ENCODE measurements at places on chromosomes 16 and 17.
A peak's percentile ranks its signal among the peaks of the same experiment; 100 is the strongest.

DNA sequence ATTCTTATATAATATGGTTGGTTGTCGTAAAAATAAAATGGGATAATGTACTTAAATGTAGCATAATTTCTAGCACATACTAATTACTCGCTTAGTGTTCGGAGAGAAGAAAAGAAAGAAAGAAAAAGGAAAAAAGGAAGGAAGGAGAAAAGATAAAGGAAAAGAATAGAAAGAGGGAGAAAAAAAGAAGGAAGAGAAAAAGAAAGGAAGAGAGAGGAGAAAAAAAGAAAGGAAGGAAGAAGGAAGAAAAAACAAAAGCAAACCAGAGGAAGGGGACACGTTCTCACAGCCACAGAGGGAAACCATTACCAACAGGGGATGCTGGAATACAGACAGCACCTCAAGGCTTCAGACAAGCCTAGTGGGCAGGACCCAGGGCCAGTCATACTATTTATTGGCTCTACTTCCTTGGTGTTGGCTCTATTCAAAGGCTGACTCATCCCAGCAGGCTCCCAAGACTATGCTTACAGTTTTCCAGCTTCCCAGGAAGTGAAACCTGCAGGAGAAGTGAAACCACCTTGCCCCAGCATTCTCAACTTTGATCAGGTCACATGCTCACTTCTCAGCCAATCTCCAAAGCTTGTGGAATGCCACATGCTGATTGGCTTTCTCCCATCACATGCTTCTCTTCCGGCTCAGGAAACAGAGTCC, 273.5 kb upstream of the IRX5 start:
- DNase-seq: no peak

DNA sequence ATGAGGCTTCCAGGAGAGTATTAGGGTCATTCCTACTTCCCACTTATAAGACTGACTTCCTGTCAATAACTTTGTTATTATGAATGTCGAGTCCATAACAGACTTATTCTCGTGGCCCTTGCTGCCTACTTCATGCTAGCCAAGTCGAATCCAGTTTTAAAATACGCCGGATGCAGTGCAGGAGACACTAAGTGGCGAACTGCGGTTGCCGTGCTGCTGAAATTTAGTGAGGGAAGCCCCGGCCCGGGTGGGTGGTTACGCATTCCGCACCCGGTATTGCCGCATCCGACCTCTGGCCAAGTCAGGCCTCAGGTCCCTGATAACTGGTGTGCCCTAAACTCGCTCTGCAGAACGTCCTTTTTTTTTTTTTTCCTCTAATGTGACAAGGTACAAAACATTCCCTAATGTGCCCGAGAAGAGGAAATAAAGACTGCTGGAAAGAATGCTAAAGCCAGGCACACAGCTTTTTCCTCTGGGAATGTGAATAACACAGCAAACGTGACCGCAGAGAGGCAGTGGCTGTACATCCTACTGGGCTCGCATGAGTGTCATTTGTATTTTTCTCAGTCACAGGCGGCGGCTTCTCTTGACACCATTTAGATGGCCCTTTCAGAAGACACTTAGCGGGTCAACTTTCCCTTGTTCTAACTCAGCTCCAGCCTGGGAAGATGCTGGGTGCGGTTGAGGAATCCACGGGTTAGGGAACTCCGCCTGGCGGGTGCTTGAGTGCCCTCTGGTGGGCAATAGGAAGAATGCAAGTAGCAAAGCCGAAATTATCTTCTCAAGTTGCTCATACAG, 7.1 kb upstream of the AKTIP start:
- peak; percentile 47 for DNase-seq

DNA sequence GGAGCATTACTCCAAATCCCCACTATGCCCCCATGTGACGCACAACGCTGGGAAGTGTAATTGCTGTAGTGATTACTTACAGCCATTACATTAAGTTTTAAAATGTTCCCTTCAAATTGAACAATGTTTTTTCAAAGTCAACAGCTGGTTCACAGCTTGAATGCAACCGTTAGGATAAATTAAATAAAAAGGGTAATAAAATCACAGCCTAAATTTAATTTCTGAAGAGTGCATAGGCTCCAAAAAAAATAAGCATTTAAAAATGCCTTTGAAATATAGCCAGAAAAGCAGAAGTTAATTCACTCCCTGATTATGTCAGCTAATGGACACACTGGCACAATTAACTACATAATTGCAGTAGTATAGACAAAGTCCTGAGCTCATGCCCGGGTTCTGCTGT, 50.5 kb upstream of the KDM8 start:
- DNase-seq: no peak

DNA sequence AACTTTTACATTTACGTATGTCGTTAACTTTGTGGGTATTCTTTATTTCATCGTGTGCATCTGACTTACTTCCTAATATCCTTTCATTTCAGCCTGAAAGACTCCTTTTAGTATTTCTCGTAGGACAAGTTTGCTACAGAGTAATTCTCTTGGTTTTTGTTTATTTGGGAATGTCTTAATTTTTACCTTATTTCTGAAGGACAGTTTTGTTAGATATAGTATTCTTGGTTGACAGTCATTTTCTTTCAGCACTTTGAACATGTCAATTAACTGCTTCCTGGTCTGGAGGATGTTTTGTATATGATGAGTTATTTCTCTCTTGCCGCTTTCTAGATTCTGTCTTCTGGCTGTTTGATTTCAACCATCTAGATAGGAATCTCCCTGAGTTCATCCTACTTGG, 109.2 kb upstream of the NACA2 start:
- DNase-seq: no peak

GRCh38 chr17:9185688-9186284, 164.5 kb downstream of the NTN1 start:
- DNase-seq: no peak

DNA sequence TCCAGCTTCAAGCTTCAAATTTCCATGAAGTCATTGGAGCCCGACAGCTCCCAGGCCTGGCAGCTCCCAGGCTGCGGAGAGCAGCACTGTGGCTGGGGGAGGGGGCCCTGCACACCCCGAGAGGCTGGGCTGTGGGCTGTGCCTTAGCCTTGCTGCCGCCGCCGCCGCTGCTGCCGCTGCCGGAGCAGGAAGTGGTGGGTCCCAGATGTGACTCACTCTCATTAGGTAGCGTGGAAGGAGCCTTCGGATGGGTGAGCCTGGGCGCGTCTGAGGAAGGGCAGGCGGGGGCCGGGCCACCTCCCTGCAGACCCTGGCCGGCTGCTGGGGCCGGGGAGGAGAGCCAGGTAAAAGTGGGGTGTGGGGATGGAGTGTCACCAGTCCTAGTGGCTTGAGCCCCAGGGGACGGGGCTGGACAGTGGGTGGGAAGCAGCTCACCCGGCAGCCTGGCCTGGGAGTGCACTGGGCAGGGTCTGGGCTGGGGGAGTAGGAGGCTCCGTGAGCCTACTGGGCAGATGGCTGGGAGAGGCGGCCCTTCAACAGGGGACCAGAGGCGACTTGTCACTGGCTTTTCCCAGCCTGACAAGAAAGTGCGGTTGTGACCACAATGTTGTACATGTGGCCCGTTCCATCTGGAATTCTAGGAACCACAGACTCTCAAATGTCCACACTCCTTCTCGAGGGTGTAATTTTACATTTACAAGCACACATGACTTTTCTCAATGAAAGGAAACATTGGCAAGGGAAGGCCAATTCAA, at the start of gene ADCY7:
ADCY7 (plus strand) TSS at position 215 of the 755 bp plus-strand sequence. CDS start 21,629 bp downstream, outside the sequence.
- DNase-seq: peak; percentile 80

GRCh38 chr17:70166615-70167014, 2.7 kb upstream of the KCNJ2 start:
- DNase-seq: no peak

GRCh38 chr17:4304417-4305027, 40.7 kb upstream of the ANKFY1 start:
- peak; percentile 36 for DNase-seq

- DNase-seq: no peak
Measured at GRCh38 chr17:21034340-21035235, 8.2 kb downstream of the USP22 start.

GRCh38 chr17:44038604-44039011, 23.8 kb upstream of the TMEM101 start:
- no peak for DNase-seq

GRCh38 chr17:79369532-79369931, 241.3 kb downstream of the RBFOX3 start:
- no peak for DNase-seq

DNA sequence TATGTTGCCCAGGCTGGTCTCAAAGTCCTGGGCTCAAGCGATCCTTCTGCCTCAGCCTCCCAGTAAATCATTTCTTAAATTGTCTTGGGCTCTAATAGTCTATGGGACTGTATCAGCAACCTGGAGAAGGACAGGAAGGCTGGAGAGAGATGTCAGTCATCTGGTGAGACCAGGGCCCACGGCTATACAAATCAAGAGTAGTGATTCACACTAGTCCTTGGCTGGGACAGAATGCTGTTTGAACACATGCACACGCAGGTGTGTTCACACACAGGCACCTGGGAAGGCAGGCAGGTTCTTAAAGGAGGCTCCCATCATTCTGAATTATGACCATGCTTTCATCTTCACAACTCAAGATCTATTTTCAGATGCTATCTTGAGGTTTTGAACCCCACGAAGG, 14.1 kb downstream of the NQO1 start:
- no peak for DNase-seq

DNA sequence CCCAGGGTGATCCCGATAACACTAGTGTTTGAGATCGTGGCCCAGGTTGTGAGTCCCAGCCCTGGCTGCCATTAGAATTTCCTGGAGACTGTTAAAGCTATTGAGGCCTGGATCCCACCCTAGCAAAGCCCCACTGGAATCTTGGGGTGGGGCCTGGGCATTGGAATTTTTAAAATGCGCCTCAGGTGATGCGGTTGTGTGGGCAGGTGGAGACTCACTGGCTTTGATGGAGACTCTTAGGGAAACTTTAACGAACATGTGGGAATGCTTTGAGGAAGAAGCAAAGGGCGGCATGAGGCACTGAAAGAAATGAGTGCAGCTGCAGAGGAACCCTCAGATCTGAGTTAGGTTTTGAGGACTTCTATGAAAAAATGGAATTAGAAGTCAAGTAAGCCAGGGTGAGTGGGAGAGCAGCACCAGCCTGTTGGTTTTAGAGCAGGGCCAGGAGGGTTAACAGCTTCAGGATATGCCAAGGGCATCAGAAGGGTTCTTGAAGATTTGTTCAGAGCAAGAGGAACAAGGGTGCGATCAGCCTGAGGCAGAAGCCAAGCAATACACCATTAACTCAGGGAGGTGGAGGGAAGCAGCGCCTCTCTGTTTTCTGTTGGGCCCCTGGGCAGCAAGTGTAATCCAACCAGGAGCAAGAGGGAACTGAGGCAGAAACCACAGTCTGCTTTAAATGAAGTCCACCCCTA, 42.5 kb downstream of the KSR1 start:
- DNase-seq: no peak

DNA sequence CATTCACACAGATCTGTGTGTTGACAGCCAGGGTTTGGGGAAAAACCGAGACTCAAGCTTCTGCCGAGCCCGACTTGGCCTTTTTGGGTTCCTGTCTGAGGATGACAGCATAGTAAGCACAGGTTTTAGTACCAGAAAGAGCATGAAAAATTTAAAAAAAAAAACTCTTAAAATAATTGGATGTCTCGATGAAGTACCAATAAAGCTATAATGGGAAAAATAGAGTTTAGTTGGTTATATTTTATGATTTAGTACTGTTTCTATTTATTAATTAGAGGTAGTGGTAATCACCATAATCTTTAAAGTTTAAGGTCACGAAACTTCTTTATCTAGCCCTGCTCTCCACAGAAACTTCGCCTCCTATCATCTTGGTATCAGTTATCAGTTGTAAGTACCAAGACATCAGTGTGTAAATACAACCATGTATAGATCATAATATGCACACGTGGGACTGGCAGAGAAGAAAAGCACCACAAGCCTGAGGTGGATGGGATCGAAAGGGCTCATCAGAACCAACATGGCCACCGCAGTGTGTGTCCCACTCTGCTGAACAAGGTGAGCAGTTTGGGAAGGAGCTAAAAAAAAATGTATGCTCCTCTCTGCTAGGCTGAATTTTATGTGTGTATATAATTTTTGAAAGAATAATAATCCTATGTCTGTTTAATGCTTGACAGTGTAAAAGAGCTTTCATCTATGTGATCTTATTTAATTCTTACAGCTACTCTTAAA, 14.4 kb upstream of the EEF2K start:
- no peak for DNase-seq

GRCh38 chr16:67199808-67200198, 872 bp downstream of the ELMO3 start:
- DNase-seq: no peak

- DNase-seq: no peak
Measured at GRCh38 chr17:80296221-80296620, 35.6 kb downstream of the RNF213 start.

DNA sequence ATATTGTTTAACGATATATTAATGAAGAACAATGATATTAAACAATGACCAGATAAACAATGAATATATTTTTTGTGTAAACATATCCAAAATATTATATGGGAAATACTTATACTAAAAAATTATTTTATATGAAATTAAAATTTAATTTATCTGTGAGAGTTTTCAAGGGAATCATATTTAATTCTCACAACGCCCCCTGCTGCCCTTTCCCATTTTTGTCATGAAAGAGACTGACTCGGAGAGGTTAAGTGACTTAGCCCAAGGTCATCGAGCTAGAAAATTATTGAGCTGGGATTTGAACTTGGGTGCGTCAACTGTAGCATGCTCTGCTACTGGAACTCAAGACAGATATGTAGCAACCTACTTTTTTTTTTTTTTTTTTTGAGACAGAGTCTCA, 7.2 kb upstream of the MYCBPAP start:
- no peak for DNase-seq

GRCh38 chr17:40072735-40073346, 10.1 kb downstream of the THRA start:
- no peak for DNase-seq

- DNase-seq: no peak
Measured at GRCh38 chr17:37834168-37834567, 89.3 kb upstream of the HNF1B start.

DNA sequence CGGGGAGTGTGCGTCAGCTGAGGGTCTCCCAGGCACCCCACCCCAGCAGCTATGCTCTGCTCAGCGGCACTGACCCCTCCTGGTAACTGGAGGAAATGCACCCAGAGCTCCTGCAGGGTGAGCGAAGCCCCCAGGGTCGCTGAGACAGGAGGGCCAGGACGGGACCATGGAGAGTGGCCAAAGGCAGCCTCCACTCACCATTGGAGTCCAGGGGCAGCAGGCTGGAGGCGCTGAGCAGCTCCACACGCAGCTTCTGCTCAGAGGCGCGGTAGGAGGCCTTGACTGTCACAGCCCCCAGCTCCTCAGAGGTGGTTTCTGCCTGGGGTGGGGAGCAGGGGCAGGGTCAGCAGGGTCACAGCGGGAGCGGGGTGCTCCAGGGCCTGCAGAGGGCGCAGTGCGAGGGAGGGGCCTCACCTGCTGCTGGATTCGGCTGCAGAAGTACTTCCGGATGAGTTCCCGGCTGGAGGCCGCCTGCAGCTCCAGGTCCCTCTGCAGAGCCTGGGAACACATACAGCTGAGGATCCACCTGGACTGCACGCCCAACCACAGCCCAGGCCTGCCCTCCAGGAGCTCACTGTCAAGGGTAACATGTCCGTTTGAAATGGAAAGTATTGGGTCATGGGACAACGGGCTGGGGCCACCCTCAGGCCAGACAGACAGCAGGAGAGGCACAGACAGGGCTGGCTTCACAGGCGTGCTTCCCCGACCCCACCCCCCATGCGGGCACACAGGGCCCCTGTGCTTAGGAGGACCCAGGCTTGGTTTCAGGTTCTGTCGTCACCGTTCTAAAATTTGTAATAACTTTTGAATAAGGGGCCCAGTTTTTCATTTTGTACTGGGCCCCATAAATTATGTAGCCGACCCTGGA, 13.8 kb downstream of the UNC13D start:
- DNase-seq: peak; percentile 38

All from stimulated activated CD4-positive, alpha-beta T cell treated with anti-CD3 and anti-CD28 coated beads, Interleukin-12 subunit alpha, Interleukin-12 subunit beta, amount 100 ng/mL, for 4 hours (primary cell).